ENCODE measurements at places on chromosomes 16 and 17. TPM values are rescaled to one million over a fixed set of nuclear protein-coding genes. Genes with fewer than 3 reads are reported as not detected.

GRCh38 chr17:31832746-31833145, 26.3 kb downstream of the COPRS start:
- H3K4me1 ChIP-seq: no peaks in the 10 kb centered on the region
- no peak overlapping the region for H3K27ac ChIP-seq
- no peak overlapping the region for H3K4me3 ChIP-seq

GRCh38 chr17:77002103-77003045, 134.2 kb downstream of the MGAT5B start:
- no peak for DNase-seq
- H3K27me3 ChIP-seq: peaks cover 3% of the 10 kb centered on the region
- H3K36me3 ChIP-seq: no peaks in the 10 kb centered on the region
- no peak overlapping the region for H3K27ac ChIP-seq
- H3K4me3 ChIP-seq: no peak overlapping the region

DNA sequence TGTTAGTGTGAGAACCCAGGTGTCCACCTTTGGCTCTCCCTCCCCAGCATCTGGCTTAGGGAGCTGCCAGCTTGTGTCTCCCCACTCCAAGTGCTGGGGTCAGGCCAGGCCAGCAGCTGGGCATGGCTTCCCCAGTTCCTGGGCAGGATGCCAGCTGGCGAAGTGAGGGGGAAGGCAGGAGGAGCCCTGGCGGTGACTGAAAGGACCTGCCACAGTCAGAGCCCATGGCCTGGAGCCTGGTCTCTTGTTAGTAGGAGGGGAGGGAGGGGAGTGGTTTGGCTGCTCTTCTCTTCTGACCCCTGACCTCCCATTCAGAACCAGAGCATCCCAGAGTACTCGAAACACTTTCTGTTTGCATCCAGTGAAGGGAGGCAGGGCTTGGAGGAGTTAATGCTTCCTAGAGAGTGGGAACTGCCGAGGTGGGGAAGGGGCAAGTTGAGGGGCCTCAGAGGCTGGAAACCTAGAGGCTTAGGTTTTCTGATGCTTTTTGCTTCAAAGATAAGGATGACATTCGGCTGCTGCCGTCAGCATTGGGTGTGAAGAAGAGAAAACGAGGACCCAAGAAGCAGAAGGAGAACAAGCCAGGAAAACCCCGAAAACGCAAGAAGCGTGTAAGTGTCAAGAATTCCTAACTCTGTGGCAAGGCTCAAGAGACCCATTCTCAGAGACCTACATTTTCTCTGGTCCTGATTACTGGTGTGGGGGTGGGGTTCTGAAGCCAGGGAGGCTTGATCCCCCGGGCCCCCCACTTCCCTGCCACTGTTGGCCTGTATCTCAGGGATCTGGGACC, 772 bp downstream of the CHD3 start:
- DNase-seq: peak; percentile 97
- peak overlapping the region; percentile 28 for H3K4me3 ChIP-seq
- H3K36me3 ChIP-seq: peaks cover 14% of the 10 kb centered on the region
- H3K27ac ChIP-seq: peak overlapping the region; percentile 70

SLC47A2 gene
- total RNA-seq: not detected

DNA sequence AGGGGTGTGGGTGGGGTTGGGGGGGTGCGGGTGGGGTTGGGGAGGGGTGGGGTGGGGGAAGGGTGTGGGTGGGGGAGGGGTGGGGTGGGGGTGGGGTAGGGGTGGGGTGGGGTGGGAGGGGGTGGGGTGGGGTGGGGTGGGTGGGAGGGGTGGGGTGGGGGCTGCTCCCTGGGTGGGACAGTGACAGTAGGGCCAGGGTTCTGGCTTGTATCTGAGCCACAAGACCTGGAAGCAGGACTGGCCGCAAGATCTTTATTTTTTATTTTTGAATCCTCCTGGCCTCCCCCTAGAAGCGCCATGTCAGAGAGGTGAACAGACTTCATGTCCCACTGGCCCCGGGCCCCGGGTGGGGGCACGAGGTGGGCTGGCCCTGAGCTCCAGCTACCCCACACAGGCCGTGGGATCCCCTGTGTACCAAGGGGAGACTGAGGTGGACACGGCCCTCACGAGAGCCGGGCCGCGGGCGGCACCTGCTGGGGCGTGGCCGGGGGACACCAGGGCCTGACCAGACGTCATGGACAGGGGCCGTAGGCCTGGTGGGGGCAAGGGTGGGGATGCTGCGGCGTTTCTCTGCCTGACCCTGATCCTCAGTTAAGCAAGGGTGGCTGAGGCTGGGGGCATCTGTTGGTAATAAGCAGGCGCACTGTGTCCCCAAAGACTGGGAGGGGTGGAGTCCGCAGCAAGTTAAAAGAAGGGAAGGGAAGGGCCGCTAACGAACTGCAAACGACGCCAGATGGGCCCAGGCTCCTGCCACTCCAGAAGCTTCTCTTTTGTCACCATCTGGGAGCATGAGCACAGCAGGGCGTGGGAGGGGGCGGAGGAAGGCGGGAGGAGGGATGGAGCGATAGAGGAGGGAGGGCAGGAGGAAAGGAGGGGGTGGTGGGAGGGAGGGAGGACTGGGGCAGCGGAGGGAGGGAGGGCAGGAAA, 22.3 kb upstream of the PABPN1L start:
- H3K4me3 ChIP-seq: no peak overlapping the region
- no peaks in the 10 kb centered on the region for H3K27me3 ChIP-seq
- H3K4me1 ChIP-seq: peaks cover 54% of the 10 kb centered on the region
- H3K36me3 ChIP-seq: peaks cover 37% of the 10 kb centered on the region
- peak; percentile 79 for DNase-seq

DNA sequence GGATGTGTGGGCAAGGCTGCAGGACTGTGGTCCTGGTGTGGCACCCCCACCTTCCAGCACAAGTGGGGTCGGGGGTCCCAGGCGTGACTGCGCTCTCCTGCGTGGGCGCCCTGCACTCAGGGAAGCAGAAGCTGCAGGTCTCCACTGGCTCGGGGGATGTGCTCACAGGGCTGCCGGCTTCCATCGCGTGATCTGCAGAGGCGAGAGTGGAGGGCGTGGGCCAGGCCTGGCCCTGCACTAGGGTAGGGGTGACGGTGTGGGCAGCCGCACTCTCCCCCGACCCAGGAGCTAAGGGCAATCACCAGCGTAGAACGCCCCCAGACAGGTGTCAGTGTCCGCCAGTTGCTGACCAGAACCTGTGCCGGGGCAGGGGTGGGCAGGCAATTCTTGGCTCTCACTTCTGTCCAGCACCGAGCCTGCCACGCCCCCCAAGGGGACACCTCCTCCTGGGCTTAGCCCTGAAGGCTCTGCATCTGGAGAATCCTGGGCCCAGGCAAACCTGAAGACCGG, 32.3 kb downstream of the TNFRSF13B start:
- no peaks in the 10 kb centered on the region for H3K36me3 ChIP-seq
- peaks cover 6% of the 10 kb centered on the region for H3K27me3 ChIP-seq
- no peak overlapping the region for H3K4me3 ChIP-seq
- no peak for DNase-seq
- H3K27ac ChIP-seq: no peak overlapping the region

EFCAB5 gene
- not detected for total RNA-seq

Data from psoas muscle (tissue), 8 donors.